Vagina (tissue), 2 donors: ENCODE measurements at places on chromosomes 2 and 18. TPM values are rescaled to one million over a fixed set of nuclear protein-coding genes. Genes with fewer than 3 reads are reported as not detected.

- H3K27ac ChIP-seq, result peak within 1 kb of the TSS; percentile 55
- H3K36me3 ChIP-seq, result no peaks in the 10 kb centered on the region
- peaks cover 11% of the 10 kb centered on the region for H3K4me1 ChIP-seq
- peak within 1 kb of the TSS; percentile 57 for H3K4me3 ChIP-seq
Observed at GRCh38 chr2:119223521-119224390, at the start of gene STEAP3. STEAP3 (plus strand) TSS chr2:119223834; CDS start chr2:119231013, 7,179 bp downstream.

- H3K4me1 ChIP-seq, result no peaks in the 10 kb centered on the region
- H3K4me3 ChIP-seq, result no peak overlapping the region
- DNase-seq, result no peak
- no peaks in the 10 kb centered on the region for H3K36me3 ChIP-seq
Observed at GRCh38 chr2:234415706-234416105, 81.2 kb downstream of the ARL4C start.

DNA sequence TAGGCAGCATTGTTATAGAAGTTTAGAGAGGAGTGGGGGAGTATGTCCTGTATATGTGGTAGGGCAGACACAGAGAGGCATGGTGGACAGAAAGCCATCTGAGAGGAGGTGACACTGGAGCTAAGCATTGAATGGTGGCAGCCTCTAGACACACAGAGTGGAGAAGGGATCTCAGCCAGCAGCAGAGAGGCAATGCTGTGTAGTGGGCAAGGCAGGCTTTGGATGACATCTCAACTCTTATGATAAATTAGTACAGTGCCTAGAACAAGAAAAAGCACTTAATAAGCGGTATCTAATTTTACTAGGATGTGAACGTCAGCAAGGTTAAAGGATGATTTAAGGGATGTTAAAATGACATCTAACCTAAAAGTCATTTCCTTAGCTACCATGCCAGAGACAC is 22.5 kb upstream of the CERS6 start:
- no peaks in the 10 kb centered on the region for H3K27me3 ChIP-seq
- H3K27ac ChIP-seq, result no peak overlapping the region
- no peak for DNase-seq
- H3K36me3 ChIP-seq, result no peaks in the 10 kb centered on the region

- no peak overlapping the region for H3K4me3 ChIP-seq
- DNase-seq, result no peak
- H3K4me1 ChIP-seq, result peaks cover 14% of the 10 kb centered on the region
- H3K27ac ChIP-seq, result no peak overlapping the region
- H3K27me3 ChIP-seq, result no peaks in the 10 kb centered on the region
Observed at GRCh38 chr2:85222792-85223191, 89.6 kb downstream of the TCF7L1 start.

GRCh38 chr18:7301094-7301493 is 70.2 kb downstream of the LRRC30 start:
- no peak for DNase-seq
- H3K27me3 ChIP-seq, result no peaks in the 10 kb centered on the region
- no peaks in the 10 kb centered on the region for H3K4me1 ChIP-seq
- H3K36me3 ChIP-seq, result no peaks in the 10 kb centered on the region
- H3K27ac ChIP-seq, result no peak overlapping the region
- H3K4me3 ChIP-seq, result no peak overlapping the region

DNA sequence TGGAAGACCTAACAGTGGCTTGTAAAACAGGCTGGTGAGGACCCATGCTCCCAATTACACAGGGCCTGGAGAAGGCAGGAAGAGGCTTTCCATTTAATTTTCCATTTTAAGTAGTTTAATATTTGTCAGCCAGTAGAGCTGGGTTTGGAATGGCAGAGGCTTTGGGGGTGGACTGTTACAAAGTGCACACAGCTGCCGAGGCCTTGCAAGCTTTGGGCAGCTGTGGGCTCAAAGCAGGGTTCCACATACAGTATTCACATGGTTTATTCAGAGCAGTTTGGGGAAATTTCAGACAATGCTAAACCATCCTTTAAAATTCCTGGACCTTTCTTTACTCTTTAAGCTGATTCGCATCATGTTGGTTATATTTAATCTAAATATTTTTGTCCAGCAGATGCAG is 132.6 kb downstream of the WDSUB1 start:
- no peak overlapping the region for H3K4me3 ChIP-seq
- H3K4me1 ChIP-seq, result peaks cover 61% of the 10 kb centered on the region
- H3K27ac ChIP-seq, result no peak overlapping the region
- no peaks in the 10 kb centered on the region for H3K27me3 ChIP-seq

DNA sequence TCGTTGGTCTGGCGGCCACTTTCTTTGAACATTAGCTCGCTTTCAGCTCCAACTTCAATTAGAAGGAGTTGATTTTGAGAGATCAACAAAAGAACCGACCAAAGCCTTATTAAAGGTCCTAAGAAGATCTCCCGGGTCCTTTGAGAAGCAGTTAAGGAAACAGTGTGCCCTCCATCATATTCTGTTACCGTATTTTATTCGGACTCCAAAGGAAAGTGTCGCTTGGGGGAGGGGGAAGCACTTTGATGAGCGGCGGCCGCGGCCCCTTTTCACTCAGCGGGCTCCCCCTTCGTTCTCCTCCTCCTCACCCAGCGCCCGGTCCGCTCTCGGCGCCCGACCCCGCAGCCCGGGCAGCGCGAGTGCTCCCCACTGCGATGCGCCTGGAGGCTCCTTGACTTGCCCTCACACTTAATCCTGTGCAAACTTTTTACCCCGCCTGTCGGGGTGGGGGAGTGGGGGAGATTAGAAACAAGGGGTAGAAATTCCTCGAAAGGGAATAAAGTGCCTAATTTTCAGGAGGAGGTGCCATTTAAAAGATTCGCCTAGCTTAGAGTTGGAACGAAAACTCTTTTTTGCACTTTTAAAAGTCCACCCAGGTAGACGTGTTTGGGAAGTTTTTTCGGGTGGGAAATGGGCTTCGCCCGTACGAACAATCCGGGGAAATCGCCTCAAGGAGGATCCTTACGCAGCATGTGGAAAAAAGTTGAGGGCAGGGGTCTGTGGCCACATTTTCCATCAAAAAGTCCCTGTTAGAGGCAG is 1.2 kb upstream of the OTX1 start:
- peak overlapping the region; percentile 59 for H3K4me3 ChIP-seq
- peaks cover 6% of the 10 kb centered on the region for H3K27me3 ChIP-seq

GRCh38 chr2:194096402-194096801 is 1560.6 kb upstream of the SLC39A10 start:
- no peaks in the 10 kb centered on the region for H3K4me1 ChIP-seq
- DNase-seq, result no peak
- H3K36me3 ChIP-seq, result no peaks in the 10 kb centered on the region
- H3K27me3 ChIP-seq, result no peaks in the 10 kb centered on the region
- H3K4me3 ChIP-seq, result no peak overlapping the region

The CD226 gene
- 6.4 TPM for total RNA-seq

The DSG2 gene
- total RNA-seq, result 11.8 TPM

DNA sequence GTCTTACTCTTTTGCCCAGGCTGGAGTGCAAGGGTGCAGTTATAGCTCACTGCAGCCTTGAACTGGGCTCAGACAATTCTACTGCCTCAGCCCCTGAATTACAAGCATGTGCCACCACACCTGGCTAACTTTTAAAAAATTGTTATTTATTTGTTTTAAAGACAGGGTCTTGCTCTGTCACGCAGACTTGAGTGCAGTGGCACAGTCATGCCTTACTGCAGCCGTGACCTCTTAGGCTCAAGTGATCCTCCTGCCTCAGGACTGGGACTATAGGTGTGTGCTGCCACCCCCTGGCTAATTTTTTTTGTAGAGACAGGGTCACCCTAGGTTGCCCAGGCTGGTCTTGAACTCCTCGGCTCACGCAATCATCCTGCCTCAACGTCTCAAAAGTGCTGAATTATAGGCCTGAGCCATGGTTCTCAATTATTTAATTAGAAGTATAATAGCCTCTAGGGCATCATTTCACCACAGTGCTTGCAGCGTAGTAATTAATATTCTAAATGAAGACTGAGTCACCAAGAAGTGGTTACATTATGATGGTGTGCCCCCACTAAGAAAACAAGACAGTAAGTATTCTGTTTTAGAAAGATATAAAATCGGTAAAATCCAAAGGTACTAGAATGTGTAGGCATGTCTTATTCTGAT is 69.6 kb downstream of the EML4 start:
- no peak overlapping the region for H3K27ac ChIP-seq
- H3K4me1 ChIP-seq, result peaks cover 8% of the 10 kb centered on the region
- H3K27me3 ChIP-seq, result no peaks in the 10 kb centered on the region
- H3K4me3 ChIP-seq, result no peak overlapping the region
- no peak for DNase-seq

The AGPS gene
- total RNA-seq, result 27.3 TPM

The EFR3B gene
- 1.5 TPM for total RNA-seq

- H3K36me3 ChIP-seq, result no peaks in the 10 kb centered on the region
- no peak overlapping the region for H3K4me3 ChIP-seq
- H3K4me1 ChIP-seq, result peaks cover 23% of the 10 kb centered on the region
- no peak overlapping the region for H3K27ac ChIP-seq
- H3K27me3 ChIP-seq, result no peaks in the 10 kb centered on the region
- DNase-seq, result no peak
Observed at GRCh38 chr2:33015421-33016142, 68.8 kb downstream of the LTBP1 start.

The NYAP2 gene
- 0.25 TPM for total RNA-seq

DNA sequence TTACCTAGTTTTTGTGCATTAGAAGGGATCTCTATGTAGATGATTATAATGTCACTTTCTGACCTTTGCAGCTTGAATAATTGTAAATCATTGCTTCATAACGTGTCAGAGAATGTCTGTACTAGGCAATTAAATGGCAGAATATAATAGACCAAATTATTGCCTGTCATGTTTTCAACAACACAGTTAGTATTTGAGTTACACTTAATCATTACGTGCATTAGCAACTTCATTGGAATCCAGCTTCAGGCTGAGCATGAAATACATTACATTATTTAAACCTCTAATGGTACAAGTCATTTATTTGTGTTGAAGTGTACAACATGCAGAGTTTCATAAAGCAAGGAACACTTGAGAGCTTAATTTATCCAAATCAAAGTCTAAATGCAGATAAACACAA is 48.0 kb downstream of the ZNF407 start:
- no peaks in the 10 kb centered on the region for H3K4me1 ChIP-seq
- DNase-seq, result no peak
- H3K27ac ChIP-seq, result no peak overlapping the region
- no peak overlapping the region for H3K4me3 ChIP-seq
- H3K36me3 ChIP-seq, result peaks cover 6% of the 10 kb centered on the region
- H3K27me3 ChIP-seq, result no peaks in the 10 kb centered on the region

The RESP18 gene
- total RNA-seq, result not detected

DNA sequence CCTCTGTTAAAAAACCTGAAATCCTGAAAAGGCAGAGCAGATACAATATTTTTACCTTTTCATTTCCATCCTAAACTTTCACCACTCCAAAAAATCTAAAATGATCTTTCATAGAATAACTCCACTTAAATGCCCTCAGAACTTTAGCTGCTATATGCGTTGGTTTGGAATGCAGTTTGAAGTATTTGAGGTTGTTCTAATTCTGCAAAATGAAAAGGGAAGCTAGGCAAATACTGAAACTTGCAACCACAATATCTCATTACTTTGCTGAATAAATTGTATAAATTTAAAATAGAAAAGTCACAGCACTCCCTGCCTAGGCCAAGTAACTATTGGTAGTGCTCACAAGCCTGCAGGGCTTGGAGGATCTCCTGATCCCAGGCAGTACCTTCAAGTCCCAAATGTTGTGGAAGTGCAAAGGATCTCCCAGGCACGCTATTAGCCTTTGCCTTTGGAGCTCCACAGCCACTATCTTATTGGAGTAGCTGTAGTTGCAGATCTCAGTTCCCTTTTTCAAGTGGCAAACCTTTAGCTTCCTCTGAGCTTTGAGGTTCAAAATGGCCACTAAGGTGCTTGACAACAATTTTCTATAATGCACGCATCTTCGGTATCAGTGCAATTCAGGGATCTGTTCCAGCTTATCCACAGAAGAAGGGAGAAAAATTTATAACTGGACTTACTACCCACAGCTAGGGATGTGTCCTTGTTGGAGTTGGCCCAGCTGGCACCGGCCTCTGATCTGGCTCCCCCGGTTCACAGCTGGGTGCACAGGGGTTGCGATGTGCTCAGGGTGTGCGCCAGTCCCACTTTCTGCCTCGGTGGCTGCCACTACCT is 43.4 kb upstream of the ANKRD62 start:
- H3K4me3 ChIP-seq, result no peak overlapping the region
- DNase-seq, result no peak
- no peak overlapping the region for H3K27ac ChIP-seq
- H3K27me3 ChIP-seq, result no peaks in the 10 kb centered on the region
- H3K36me3 ChIP-seq, result no peaks in the 10 kb centered on the region

DNA sequence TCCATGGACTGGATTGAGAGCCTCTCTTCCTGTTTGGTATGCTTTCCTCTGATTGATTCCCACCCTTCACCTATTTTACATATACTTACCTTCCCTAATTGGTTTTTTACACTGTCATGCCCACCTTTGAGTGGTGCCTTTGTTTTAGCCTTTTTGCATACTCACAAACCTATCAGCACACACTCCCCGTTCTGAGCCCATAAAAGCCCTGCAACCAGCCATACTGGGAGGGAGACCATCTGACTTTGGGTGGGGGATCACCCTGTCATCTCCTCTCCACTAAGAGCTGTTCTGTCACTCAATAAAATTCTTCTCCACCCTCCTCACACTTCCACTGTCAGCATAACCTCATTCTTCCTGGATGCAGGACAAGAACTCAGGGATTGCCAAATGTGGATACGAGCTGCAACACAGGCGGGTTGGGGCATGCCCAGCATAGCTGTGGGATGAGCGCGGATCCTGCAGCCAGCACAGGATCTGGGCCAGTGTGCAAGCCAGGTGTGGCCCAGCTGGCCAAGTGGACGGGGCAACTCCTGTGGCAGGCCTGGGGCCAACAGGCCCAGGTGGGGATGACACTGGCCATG is 9.4 kb upstream of the MOB1A start:
- no peak overlapping the region for H3K4me3 ChIP-seq
- DNase-seq, result no peak
- H3K36me3 ChIP-seq, result no peaks in the 10 kb centered on the region
- H3K27me3 ChIP-seq, result no peaks in the 10 kb centered on the region

DNA sequence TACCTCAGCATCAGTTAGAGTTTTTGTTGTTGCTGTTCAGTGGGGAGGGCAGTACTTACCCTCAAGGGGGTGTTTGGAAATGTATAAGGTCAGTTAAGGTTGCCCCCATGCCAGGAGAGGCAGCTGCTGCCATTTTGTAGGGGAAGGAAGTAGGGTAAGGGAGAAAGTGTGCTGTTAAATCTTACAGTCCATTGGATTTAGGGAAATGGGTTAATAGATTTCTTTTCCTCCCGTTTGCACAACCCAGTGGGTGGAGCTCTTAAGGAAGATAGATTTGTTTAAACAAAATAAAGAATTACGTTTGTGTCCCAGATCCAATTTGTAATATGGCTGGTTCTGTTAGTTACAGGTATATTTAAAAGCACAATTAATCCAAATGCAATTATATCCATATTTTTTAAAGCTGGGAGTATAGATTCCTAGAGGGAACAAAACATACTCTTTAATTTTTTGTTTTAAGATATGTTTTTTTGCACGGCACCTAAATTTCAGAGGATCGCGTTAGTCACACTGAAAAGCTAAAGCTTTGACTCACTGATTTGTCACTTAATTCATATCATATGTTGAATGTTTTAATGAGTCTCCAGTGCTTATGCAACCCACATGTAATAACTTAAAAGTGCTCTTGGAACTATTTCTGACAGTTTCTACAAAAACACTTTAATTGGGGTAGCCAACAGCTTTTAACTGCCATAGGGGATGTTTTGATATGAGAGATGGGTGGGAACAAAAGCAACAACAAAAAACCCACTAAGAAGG is 9.0 kb upstream of the CWC22 start:
- H3K36me3 ChIP-seq, result no peaks in the 10 kb centered on the region
- no peaks in the 10 kb centered on the region for H3K27me3 ChIP-seq
- H3K4me3 ChIP-seq, result peak overlapping the region; percentile 17
- peak overlapping the region; percentile 73 for H3K27ac ChIP-seq
- no peak for DNase-seq

GRCh38 chr2:195498176-195498575 is 158.8 kb upstream of the SLC39A10 start:
- H3K27ac ChIP-seq, result no peak overlapping the region
- no peaks in the 10 kb centered on the region for H3K27me3 ChIP-seq
- peaks cover 15% of the 10 kb centered on the region for H3K4me1 ChIP-seq
- no peaks in the 10 kb centered on the region for H3K36me3 ChIP-seq
